ENCODE measurements at places on chromosomes 3 and 15.

GRCh38 chr15:52423852-52424251, 104.8 kb downstream of the MYO5A start:
- no peak for DNase-seq

DNA sequence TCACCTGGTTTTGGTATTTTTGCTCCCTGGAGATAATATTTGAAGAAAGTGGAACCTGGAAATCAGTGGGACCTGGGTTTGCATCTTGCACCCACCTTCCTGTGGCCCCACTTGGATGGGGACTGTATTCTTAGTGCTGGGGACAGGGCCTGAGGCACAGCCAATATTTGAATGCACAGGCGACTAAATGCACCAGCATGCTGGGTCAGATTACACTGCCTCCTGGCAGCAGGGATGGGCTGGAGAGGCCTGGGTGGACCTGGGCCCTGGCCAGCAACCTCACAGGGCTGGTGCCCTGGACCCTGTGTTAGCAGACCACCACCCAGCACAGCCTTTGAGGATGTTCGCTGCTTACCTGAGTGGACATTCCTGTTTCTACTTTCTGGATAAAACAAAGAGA, 10.5 kb downstream of the ITIH4 start:
- no peak for DNase-seq

DNA sequence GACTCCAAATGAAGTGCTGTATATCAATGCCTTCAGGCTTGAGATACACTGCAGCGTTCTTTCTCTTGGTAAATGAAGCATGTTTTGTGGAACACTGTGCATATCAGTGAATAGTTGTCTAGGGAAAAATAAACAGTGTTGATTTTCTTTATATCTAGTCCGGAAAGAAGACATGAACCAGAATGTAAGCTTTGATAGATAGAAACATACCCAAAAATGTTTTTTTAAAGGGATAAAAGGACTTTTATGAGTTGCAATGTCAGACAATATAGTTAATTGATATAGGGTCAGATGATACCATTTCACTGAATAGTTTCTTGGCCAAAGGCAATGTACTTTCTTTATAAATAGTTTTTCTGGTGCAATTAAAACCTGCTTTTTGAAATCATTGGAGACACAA, 1037.8 kb downstream of the OTOL1 start:
- DNase-seq, result no peak

GRCh38 chr3:20700714-20701113, 514.7 kb upstream of the SGO1 start:
- no peak for DNase-seq

DNA sequence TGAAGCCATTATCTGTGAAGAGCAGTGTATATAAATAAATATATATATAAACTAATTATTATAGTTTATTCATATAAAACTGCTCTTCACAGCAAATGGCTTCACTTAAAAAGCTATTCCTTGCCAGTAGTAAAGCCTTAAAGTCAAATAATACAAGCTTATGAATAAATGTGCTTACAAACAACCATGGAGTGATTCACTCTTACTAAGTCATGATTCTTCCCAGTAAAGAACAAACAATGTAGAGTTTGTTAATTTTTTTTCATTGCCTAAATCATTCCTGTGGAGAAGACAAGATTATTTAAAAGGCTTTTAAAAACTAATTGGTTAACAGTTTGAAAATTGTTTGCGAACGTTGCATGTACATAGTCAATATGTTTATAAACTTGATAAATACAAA, 140.7 kb downstream of the PLCH1 start:
- DNase-seq, result no peak

- no peak for DNase-seq
These were observed 327.1 kb downstream of the ZNF621 start for GRCh38 chr3:40851836-40852235.

GRCh38 chr15:64236156-64236894, 73.5 kb upstream of the PPIB start:
- DNase-seq, result no peak

DNA sequence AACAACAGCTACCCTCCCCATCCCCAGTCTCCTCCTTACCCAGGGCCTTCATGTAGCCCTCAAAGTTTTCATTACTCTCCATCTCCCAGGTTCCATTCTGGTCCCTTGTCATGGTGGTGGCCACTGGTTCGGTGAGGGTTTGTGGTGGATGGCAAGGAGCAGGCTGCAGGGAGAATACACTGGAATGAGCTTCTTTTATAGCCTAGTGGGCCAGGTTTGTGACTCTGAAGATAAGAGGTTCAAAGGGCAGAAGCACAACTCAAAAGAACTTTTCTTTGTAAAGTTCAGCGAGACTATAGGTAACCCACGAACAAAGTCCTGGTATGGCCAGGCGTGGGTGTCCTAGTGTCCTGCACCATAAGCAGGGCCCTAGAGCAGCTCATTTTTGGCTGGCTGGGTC, at the start of gene RBP2:
Gene RBP2 (minus strand): TSS at position 169 of the 400 bp plus-strand sequence. CDS start 57 bp downstream, at position 112.
- no peak for DNase-seq

DNA sequence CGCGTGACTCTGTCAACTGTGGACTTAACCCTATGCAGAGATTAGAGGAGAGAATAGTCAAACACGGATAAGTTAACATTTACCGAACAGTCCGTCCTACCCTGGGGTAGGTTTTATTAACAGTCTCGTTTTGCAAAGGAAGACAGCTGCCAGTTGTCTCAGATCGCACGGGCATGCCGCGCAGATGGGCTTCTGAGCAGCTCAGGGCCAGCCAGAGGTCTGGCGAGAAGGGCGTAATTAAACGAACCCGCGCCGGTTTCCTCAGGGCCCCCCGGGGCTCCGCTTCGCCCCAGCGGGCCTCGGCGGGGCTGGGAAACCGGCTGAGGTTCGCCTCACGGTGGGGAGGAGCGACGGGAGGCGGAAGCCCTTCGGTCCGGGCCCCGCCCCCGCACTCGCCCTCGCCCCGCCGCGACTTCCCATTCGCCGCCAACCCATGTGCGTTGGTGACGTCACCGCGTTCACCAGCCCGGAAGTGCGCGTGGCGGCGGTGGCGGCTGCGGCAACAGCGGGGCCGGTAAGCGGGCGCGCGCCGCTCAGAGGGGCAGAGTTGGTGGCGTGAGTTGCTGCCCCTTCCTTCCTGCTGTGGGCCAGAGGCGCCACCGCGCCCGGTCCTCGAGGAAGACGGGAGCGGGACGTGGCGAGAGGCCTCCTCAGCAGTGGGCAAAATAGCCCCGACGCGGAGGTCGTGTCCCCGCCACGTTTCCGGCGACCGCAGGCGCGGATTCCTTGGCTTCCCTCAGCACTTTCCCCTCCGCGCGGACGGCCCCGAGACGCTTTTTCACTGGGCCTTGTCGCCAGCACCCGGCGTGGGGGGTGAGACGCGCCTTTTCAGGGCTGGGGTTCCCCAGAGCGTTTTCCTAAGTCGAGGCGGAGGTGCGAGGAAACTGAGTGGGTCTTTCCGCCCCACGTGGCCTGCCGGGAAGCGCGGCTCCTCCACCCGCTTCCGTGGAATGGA, at the start of gene TRNT1:
Gene TRNT1 (plus strand): TSS at position 464 of the 955 bp plus-strand sequence. CDS start 2,101 bp downstream, outside the sequence.
- DNase-seq, result peak; percentile 96

GRCh38 chr15:96170979-96171739, 159.3 kb upstream of the NR2F2 start:
- no peak for DNase-seq

DNA sequence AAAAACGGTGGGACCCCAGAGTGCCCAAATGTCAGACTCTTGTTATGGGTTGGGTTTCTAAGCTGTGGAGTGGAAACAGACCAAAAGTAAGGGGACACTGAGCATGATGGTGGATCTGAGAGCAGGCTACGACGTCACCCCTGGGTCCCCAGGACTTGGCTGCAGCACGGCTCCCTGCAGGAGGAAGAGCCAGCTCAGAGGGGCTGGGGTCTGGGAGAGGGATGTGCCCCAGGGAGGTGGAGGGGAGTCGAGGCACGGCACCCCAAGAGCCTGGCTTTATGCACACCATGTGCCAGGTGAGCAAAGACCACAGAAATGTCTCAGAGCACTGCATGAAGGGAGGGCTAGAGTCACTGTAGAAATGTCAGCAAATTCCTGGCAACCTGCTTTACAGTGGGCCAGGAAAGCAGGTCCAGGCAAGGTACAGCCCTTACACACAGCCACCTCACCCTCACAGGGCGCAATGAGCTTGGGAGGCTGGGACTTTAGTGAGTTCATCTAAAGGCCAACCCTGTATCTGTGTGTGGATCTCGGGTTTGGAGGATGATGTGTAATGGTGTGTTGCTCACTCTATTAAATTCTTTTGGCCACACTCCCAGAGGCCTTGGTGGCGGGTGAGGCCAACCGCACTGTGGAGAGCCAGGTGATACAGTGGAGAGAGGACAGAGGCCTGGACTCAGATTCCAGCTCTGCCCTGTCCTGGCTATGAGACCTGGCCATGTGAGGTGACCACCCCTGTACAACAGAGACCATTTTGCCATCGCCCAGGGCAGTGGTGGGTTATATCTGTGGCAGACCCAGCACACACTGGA, 14.1 kb downstream of the CTSH start:
- DNase-seq, result peak; percentile 55

- DNase-seq, result no peak
These were observed 1304.5 kb upstream of the GBE1 start for GRCh38 chr3:83065851-83066460.

- DNase-seq, result no peak
These were observed 336.1 kb downstream of the FOXP1 start for GRCh38 chr3:71247221-71247957.
